Right lobe of liver (tissue), 6 donors: ENCODE measurements at places on chromosomes 12 and 14. TPM values are rescaled to one million over a fixed set of nuclear protein-coding genes. Genes with fewer than 3 reads are reported as not detected.

The HNF1A gene
- 20.5 TPM for total RNA-seq

The IFT81 gene
- 2.6 TPM for total RNA-seq

The LETMD1 gene
- 32.8 TPM for total RNA-seq

The GALNT6 gene
- total RNA-seq = 0.81 TPM

The TMEM179 gene
- total RNA-seq = not detected

The FOXN4 gene
- not detected for total RNA-seq

The AMN gene
- total RNA-seq = 40.4 TPM

The GAS2L3 gene
- 2.1 TPM for total RNA-seq

The MFAP5 gene
- not detected for total RNA-seq

The KRT5 gene
- total RNA-seq = 0.66 TPM

The MMP19 gene
- total RNA-seq = 1.8 TPM

The P2RX2 gene
- not detected for total RNA-seq

The DCN gene
- 165 TPM for total RNA-seq

The TPPP2 gene
- total RNA-seq = 3.2 TPM

The C14orf39 gene
- total RNA-seq = not detected

GRCh38 chr12:26870491-26871419, 37.8 kb upstream of the ITPR2 start:
- H3K36me3 ChIP-seq = no peaks in the 10 kb centered on the region
- no peak for DNase-seq
- no peaks in the 10 kb centered on the region for H3K27me3 ChIP-seq

- no peak for DNase-seq
- no peaks in the 10 kb centered on the region for H3K36me3 ChIP-seq
- no peaks in the 10 kb centered on the region for H3K4me1 ChIP-seq
- no peak overlapping the region for H3K4me3 ChIP-seq
- H3K27ac ChIP-seq = no peak overlapping the region
Observed at GRCh38 chr12:52059582-52060497, 8.6 kb downstream of the NR4A1 start.

GRCh38 chr12:57190037-57190436, 26.6 kb upstream of the NXPH4 start:
- H3K36me3 ChIP-seq = peaks cover 19% of the 10 kb centered on the region
- no peaks in the 10 kb centered on the region for H3K4me1 ChIP-seq
- no peak overlapping the region for H3K27ac ChIP-seq
- DNase-seq = no peak
- no peaks in the 10 kb centered on the region for H3K27me3 ChIP-seq

DNA sequence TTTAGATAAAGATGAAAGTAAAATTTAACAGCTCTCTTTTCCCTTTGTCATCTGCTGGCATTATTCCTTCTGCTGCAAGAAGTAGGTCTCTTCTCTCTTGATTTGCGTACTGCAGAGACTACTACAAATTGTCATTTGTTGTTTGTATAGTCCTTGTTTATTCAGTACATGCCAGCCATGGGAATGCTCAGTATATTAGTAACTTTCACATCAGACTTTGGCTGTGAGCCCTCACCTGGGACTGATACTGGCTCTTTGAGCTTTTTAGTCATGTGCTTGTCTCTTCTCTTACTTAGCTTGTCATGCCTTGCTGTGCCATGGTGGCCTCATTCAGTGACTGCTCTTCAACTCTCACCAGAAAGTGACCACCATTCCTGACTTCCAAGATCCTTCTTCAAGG, 169.8 kb downstream of the PRKCH start:
- H3K4me1 ChIP-seq = peaks cover 3% of the 10 kb centered on the region
- no peaks in the 10 kb centered on the region for H3K27me3 ChIP-seq
- H3K36me3 ChIP-seq = no peaks in the 10 kb centered on the region
- peak; percentile 73 for DNase-seq

DNA sequence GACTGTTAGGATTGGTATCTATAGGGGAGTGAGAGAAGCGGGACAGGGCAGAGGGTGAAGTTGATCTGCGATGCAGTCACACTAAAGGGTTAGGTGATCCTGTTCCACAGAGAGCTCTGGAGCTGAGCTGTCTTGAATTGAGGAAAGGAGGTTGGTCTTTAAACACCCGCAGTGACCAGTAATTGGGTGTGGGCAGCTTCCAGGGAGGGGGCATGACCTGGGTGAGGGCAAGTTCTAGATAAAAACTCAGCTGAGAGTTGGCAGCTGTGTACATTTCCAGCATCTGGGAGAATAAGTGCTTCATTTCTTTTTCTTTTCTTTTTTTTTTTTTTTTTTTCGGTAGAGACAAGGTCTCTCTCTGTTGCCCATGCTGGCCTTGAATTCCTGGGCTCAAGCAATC, 35.1 kb downstream of the RDH12 start:
- H3K27me3 ChIP-seq = no peaks in the 10 kb centered on the region
- no peak overlapping the region for H3K27ac ChIP-seq
- H3K4me1 ChIP-seq = no peaks in the 10 kb centered on the region
- no peak overlapping the region for H3K4me3 ChIP-seq
- no peaks in the 10 kb centered on the region for H3K36me3 ChIP-seq
- DNase-seq = no peak

DNA sequence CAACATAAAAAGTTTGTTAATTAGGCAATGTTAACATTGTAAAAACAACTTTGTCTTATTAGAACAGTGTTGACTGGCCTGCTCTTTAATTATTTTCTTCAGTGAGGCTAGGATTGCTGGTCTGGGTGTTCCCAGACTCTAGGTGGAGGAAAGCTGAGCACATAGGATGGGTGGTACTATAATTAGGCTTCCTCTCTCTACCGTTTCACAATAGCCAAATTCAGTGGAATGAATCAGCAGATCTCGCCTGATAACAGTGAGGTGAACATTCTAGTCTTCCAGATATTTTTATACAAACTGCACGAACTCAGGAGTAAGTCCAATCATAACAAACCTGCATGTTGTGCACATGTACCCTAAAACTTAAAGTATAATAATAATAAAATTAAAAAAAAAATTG, 11.9 kb downstream of the PTGDR start:
- no peaks in the 10 kb centered on the region for H3K27me3 ChIP-seq
- no peaks in the 10 kb centered on the region for H3K4me1 ChIP-seq
- no peaks in the 10 kb centered on the region for H3K36me3 ChIP-seq
- DNase-seq = no peak
- no peak overlapping the region for H3K4me3 ChIP-seq
- H3K27ac ChIP-seq = no peak overlapping the region

GRCh38 chr12:65022421-65022820, 98.7 kb downstream of the WIF1 start:
- no peaks in the 10 kb centered on the region for H3K27me3 ChIP-seq
- H3K4me1 ChIP-seq = no peaks in the 10 kb centered on the region
- DNase-seq = no peak
- no peaks in the 10 kb centered on the region for H3K36me3 ChIP-seq

GRCh38 chr14:91035855-91036254, 24.6 kb downstream of the RPS6KA5 start:
- no peaks in the 10 kb centered on the region for H3K36me3 ChIP-seq
- no peak overlapping the region for H3K27ac ChIP-seq
- H3K4me1 ChIP-seq = no peaks in the 10 kb centered on the region
- DNase-seq = no peak

DNA sequence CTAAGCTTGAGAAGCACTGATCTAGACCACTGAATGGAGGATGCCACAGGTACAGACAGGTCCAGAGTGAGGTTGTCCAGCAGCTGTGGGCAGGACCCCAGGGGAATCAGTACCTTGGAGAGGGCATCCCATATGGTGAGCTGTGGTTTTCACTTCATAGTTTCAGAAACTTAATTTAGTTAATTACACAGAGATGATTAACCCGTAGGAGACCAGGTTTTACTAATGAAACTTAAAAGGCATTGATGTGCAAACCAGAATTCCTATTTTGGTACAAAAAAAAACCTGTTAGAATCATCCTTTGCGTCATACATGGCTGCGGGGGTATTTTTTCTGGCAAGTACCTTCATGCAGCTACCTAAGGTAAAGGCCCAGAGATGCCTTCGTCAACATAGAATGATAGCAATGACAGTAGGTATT, 159.3 kb downstream of the DACT1 start:
- DNase-seq = no peak
- H3K27ac ChIP-seq = no peak overlapping the region
- H3K27me3 ChIP-seq = no peaks in the 10 kb centered on the region
- H3K4me3 ChIP-seq = no peak overlapping the region

DNA sequence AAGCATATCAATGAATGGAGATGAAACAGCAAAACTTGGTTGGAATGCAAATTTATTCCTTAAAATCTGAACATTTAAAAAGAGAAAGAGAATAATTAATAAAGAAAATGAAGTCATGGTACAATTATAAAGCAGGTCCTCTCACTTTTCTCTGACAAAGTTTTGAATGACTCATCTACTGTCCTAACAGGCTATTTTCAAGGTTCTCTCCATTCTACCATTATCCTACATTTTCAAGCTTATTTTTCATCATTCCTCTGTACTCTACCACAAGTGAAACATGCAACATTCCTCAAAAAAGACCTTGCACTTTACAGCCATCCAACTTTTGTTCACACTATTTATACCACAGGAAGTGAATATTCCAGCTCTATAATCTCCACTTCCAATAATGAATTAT, 36.9 kb upstream of the AP4S1 start:
- no peaks in the 10 kb centered on the region for H3K27me3 ChIP-seq
- peaks cover 28% of the 10 kb centered on the region for H3K4me1 ChIP-seq
- no peak overlapping the region for H3K27ac ChIP-seq

GRCh38 chr14:21071225-21072030, 1.3 kb downstream of the ARHGEF40 start:
- DNase-seq = peak; percentile 85
- H3K4me3 ChIP-seq = peak overlapping the region; percentile 73
- H3K27me3 ChIP-seq = no peaks in the 10 kb centered on the region
- H3K36me3 ChIP-seq = no peaks in the 10 kb centered on the region
- peak overlapping the region; percentile 66 for H3K27ac ChIP-seq
- H3K4me1 ChIP-seq = no peaks in the 10 kb centered on the region

DNA sequence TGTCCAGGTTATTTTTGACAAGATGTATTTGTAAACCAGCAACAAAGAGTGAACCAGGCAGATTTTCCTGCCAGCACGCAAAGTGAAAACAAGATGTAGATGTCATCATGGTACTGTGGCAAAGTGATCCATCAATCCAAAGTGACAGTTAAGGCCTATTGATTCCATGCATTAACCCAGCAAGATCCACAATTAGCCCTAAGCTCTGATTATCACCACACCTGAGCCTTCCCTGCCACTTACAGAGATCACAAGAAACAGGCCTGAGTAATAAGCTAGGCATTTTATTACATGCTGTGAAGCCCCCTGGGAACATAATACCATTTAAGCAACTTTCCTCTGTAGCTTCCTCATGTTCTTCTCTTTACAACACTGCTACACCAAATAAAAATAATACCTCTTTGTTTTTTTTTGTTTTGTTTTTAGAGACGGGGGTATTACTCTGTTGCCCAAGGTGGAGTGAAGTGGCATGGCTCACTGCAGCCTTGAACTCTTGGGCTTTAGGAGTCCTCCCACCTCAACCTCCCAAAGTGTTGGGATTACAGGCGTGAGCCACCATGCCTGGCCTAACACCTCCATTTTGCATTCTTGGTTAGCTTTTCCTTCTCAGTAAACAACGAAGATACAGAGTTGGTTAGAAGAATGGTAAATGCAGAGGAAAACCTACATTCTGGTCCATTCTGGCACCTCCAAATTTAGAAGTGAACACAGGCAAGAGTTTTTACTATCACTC, 85.5 kb downstream of the STON2 start:
- DNase-seq = no peak
- H3K27me3 ChIP-seq = no peaks in the 10 kb centered on the region
- H3K36me3 ChIP-seq = no peaks in the 10 kb centered on the region
- peaks cover 8% of the 10 kb centered on the region for H3K4me1 ChIP-seq
- H3K27ac ChIP-seq = no peak overlapping the region
- H3K4me3 ChIP-seq = no peak overlapping the region

GRCh38 chr14:71478542-71478941, 453.7 kb upstream of the RGS6 start:
- H3K27ac ChIP-seq = no peak overlapping the region
- no peak overlapping the region for H3K4me3 ChIP-seq
- H3K36me3 ChIP-seq = no peaks in the 10 kb centered on the region
- H3K4me1 ChIP-seq = no peaks in the 10 kb centered on the region

GRCh38 chr14:100215330-100215885, 23.5 kb upstream of the YY1 start:
- H3K27me3 ChIP-seq = no peaks in the 10 kb centered on the region
- DNase-seq = no peak
- H3K36me3 ChIP-seq = no peaks in the 10 kb centered on the region

DNA sequence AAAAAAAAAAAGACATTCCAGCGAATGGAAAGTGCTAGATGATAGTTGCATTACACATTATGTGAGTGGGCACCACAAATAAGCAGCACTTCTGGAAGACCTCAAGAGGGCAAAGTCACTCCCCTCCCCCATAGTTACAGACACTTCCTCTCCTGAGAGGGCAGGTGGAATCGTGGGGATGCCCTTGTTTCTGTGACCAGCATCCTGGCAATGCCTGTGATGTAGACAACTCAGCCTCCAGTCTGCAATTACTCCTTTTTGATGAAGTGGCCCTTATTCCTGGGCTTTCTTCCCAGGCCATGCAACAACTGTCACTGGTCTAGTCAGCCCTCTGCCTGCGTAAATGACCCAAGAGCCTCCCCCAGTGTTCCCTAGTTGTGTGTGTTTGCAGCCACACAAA, 104.8 kb downstream of the VRK1 start:
- H3K4me1 ChIP-seq = no peaks in the 10 kb centered on the region
- no peak overlapping the region for H3K4me3 ChIP-seq

DNA sequence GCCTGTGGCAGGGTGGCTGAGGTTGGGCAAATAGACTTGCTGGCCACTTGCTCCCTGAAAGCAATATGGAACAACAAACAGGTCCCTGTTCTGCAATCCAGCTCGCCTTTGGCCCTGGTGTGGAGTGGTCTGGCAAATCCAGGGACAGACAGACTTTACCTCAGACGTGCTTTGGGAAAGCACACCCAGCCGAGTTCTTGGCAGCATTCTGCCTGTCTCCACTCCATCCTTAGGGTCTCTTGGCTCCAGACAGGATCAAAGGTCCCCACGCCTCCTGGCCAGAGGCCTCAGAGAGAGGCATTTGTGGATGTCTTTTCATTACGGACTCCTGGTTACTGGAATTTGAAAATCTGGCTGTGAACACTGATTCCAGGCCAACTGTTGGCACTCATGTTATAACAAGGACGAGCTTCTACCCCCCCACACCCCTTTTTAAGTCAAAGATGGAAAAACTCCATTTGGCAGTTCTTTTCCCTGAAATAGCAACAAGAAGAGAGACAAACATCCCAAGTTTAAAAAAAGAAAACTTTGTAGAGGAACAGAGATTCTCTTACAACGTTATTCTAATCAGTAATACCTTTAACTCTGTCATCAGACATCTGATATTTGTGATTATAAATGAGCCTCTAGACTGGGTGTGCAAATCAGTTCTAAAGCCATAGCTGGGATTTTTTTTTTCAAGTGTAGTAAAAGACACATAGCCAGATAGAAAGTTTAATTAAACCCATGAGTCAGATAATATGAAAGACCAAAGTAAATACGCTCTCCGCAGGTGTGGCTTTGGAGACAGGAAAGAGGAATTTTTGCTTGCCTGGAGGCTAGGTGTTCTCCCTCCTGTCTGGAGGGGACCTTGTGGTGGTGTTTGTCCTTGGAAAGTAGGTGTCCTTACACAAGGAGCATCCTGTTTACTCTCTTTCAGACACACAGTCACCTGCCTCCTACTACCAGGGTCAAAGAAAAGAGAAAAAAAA, 60.7 kb downstream of the GALNT8 start:
- H3K27ac ChIP-seq = no peak overlapping the region
- no peak for DNase-seq
- no peak overlapping the region for H3K4me3 ChIP-seq
- H3K27me3 ChIP-seq = no peaks in the 10 kb centered on the region
